ENCODE measurements at places on chromosomes 3 and 15.
A peak's percentile ranks its signal among the peaks of the same experiment; 100 is the strongest.

- DNase-seq, result no peak
Measured at GRCh38 chr15:63797901-63798300, 35.8 kb downstream of the HERC1 start.

DNA sequence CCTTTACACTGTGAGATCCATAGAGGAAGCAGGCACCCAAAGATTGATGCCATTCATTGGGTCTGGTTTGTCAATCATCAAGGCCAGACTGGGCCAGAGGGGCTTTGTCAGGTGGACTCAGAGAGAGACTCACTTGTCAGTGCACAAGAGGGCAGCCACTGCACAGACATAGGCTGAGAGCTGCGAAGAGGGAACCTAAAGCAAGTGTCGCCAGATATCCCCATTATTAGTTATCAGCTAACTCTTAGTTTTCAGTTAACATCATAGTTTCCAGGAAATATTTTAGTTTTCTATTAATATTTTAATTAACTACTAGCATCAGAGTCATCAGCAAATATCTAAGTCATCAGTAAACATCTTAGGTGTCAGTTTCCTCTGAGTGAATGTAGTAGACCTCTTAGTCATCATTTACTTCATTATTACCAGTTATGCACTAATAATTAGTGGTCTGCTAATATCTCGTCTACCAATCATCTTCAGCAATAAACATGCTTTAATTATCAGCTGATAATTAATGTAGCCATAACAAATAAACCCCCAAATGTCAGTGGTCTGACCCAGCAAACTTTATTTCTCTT is 41.7 kb upstream of the LIMD1 start:
- no peak for DNase-seq

DNA sequence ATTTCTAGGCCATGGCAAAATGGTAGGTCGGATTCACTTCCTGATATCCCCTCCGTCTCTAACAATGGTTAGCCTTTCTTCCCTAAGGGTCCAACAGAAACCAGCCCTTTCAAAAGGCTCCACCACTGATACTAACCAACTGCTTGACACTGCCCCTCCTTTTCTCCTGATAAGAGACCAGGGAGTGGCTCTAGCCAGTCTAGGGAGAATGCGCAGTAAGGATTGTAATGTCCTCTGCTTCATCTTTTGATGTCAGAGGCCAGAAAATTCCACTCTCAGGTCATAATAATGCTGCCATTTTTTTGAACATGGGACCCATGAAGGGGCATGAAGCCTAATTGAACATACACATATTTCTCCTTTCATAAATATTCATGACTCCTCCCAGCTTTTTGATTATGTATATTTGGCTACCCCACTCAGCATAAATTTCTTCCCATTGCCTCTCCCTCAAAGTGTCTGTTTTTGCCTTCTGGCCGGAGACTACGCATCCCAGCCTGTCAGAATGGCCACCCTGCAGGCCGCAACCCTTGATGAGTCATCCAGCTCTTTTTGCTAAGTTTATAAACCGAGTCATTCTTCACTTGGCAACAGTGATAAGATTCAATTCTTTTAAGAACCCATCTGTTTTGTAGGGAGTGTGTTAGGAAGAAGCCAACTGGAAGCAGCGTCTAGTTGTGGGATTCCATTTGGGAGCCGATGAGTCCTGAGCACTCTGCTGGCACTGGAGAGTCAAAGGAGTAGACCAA is 189.0 kb upstream of the MCTP2 start:
- DNase-seq, result peak; percentile 19

DNA sequence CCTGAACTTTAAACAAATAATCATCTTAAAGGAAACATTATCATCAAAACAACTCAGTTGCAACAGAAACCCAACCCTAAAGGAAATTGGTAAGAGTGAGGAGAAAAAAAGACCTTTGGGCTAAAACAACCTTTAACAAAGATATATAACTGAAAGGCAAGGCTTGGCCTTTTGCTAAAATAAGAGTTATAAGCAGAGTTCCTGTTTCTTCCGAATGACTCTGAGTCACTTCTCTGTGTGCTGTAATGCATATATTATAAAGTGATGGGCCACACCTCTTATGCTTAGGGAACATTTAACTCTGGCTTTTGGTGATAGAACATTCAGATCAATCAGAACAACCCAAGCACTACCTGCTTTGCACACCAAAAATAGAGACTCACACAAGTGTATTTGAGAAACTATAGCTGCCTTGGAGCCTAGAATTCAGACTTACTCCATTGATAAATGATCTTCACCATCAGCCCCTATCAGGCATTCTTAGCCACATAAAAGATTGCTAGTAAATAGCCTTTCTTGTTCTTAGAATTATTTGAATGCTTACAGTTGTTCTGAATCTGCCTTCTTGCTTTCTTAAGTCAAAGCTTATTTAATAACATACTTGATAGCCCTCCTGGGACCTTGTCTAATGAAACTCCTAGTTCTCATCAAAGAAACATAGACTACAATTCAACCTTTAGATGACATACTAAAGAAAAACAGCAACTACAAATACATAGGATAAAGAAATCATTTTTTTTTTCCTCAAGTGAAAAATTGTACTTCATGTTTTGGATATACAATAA is 294.2 kb upstream of the SEMA6D start:
- no peak for DNase-seq

DNA sequence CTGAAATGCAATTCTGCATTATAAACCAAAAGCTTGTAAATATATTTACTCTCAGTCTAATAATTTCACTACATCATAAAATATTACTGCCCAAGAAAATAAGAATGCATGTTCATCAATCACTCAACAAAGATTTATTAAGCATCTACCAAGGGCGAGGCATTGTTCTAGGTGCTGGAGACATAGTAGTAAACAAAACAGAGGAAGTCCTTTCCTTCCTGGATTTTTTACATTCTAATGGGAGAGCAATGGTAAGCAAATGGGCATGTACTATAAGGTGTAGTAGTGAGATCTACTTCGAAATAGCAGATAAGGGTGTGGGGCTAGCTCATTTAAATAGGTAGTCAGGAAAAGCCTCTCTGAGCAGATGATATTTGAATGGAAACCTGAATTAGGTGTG is 10.8 kb upstream of the ZFYVE19 start:
- DNase-seq, result no peak

GRCh38 chr3:52707585-52707984 is 1.7 kb downstream of the SPCS1 start:
- DNase-seq, result no peak

DNA sequence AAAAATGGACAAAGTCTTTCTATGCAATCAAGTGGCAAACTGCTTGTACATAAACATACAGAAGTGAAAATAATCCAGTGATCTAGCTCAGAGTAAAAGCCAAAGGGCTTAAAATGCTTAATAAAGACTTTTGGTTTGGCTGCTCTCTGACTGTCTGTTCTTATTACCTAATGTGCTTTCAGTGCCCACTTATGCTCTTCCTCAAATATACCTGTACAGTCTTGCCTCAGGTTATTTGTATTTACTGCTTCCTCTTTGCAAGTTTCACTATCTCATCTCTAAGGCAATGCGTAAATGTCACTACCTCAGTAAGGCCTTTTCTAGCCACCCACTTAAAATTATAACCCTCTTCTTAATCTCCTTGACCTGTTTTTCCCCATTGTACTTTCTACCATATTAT is 171.8 kb downstream of the EPHA6 start:
- no peak for DNase-seq

GRCh38 chr3:124260206-124260915 is 268.4 kb upstream of the ROPN1 start:
- no peak for DNase-seq

- no peak for DNase-seq
Measured at GRCh38 chr3:114451051-114451451, 157.2 kb downstream of the TIGIT start.

DNA sequence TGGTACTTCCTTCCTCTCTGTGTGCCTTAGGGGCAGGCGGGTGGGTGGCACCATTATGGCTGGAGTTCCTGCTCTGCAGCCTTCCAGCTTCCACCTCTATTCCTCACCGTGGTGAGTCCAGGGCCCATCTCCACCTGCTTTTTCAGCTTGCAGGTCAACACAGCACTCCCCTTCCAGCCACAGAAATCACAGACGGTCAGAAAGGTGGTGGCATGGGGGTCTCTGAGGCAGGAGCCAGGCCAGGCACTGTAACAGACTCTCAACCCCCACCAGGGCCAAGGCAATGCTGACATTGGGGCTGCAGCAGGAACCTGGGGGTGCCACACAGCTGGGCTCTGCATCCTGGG is 16.6 kb downstream of the KLF15 start:
- DNase-seq, result no peak

GRCh38 chr3:122676759-122677158 is 3.9 kb upstream of the PARP14 start:
- no peak for DNase-seq

- no peak for DNase-seq
Measured at GRCh38 chr15:26869628-26870027, 2.8 kb downstream of the GABRA5 start.

GRCh38 chr3:193943200-193943599 is 192.7 kb upstream of the HES1 start:
- DNase-seq, result no peak

DNA sequence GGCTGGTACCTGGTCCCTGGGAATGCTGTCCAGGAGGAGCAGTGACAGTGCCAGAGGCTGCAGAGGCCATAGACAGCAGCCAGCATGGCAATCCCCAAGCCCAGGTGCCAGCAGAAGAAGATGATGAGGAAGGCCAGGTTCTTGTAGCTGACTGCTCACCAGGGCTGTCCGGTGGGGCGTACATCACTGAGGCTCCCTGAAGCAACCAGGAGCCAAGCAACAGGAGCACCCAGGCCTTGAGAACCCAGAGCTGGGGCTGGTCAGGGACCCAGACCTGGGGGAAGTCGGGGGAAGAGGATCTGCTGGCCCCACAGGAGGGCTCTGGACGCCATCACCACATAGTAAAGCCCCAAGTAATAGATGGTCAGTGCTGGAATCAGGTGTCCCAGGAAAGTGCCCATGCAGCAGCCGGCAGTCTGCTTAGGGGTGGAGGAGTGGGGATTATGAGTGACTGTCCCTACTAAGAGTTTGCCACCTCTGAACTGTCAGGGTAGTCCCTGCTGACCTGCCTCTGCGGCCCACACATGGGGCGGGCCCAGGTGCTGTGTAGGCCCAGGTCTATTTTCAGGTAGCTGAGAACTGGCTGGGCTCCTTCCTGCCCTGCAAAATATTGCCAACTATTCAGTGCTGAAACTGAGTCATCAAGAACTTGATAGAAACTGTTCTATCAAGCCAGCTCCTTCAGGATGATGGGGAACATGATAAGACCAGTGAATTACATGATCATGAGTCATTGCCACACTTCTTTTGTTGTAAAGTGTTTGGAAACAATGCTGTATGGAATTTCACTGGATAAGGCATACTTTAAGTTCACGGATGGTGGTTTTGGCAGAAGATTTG is 68.7 kb downstream of the CHRD start:
- DNase-seq, result peak; percentile 31

GRCh38 chr3:168029705-168030104 is 66.0 kb downstream of the GOLIM4 start:
- DNase-seq, result no peak

DNA sequence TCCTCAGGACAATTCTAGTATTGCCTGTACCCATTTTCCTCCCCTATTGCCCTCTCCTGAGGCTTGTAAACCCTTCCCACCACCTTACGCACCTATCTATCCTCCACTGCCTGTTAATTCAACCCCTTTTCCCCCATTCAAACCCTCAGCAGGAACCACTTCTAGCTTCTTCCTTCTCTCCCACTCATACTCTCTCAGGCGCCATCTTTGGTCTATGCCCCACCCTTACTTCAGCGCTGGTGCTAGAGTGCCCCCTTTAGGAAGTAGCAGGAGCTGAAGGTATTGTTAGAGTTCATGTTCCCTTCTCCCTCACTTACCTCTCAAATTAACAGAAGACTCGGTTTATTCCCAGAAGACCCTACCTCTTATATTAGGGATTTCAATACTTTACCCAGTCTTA is 121.8 kb upstream of the NLGN1 start:
- DNase-seq, result no peak

- no peak for DNase-seq
Measured at GRCh38 chr15:92610101-92610520, 45.5 kb downstream of the FAM174B start.

DNA sequence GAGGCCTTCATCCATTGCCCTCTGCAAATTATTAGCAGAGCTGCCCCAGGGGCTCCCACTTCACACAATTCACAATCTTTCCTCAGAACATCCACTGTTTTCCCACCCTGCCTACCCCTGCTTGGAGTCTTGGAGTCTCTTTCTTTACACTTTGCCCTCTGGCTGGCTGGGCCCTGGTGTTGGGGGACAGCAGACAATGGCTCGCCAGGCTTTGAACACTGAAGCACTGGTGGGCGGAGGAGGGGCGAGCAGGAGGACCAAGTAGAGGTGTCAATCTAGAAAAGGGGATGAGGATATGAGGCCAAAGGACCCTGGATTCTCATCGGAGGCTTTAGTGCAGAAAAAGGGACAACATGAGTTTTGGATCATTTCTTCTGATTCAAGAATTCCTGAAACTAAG is 212.0 kb downstream of the NR1D2 start:
- DNase-seq, result no peak

DNA sequence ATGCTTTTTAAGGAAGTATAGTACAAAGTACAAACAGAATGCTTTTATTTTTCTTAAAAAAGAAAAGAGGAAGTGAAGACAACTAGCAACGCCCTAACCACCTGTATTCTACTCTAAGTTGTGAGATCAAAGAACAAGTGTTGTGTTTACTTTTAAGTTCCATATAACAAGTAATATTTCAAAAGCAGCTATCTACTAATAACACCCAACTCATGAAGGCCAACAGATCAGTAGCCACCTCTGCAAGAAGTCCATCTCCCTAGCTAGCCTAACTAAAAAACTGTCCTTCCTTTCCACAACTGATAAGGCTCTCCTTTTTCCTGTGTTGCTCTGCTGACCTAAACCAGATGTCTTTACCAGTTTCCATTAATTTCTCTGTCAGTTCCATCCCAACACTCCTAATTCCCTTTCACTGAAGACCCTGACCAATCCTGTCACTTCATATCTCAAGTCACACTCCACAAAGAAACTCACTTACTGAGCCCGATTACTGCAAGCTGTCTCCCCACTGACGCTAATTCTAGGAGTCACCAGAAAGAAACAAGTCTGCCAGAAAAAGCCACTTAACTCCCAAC is 26.9 kb downstream of the PHC3 start:
- DNase-seq, result no peak

GRCh38 chr3:69326855-69327300 is 59.0 kb downstream of the FRMD4B start:
- DNase-seq, result no peak

DNA sequence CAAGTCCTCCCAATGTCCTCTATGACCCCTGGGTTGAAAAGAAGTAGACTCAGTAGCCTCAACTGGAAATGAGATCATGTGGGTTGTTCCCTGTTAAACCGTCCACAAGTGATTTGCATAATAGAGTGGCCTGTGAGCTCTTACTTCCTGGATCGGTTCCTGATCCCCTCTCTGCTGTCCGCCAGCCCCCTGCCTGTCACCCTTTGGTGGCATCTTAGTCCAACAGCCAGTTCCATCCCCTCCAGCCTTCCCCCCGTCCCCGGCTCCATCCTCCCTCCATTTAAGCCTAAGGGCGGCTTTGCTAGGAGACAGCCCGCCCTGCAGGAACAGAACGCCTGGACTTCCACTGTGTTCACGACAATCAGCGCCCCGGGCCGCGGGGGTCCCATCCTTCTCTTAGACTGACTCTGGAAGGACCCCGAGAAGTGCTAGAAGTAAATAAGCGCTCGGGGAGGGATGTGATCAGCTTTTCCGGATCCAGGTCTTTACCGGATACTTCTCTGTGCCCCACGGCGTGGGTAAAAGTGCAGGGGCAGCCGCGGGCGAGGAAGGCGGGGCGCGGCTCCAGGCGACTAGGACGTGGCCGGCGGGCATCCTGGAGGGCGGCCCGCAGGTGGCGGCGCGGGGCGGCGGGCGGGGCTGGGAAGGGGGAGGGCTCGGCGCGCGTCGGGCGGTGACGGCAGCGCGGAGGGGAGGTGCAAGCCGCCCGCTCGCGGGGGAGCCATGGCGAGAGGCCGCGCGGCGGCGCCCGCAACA is 51.2 kb upstream of the ULK4 start:
- DNase-seq, result peak; percentile 63
